Activated T-helper 17 cell treated with anti-CD3 and anti-CD28 coated beads, Interleukin-2, amount 50 U/mL, for 72 hours (primary cell): ENCODE measurements at places on chromosomes 7 and 10. TPM values are rescaled to one million over a fixed set of nuclear protein-coding genes. Genes with fewer than 3 reads are reported as not detected.

Gene CREB5
- not detected for total RNA-seq

Gene BMI1
- 61.4 TPM for total RNA-seq

DNA sequence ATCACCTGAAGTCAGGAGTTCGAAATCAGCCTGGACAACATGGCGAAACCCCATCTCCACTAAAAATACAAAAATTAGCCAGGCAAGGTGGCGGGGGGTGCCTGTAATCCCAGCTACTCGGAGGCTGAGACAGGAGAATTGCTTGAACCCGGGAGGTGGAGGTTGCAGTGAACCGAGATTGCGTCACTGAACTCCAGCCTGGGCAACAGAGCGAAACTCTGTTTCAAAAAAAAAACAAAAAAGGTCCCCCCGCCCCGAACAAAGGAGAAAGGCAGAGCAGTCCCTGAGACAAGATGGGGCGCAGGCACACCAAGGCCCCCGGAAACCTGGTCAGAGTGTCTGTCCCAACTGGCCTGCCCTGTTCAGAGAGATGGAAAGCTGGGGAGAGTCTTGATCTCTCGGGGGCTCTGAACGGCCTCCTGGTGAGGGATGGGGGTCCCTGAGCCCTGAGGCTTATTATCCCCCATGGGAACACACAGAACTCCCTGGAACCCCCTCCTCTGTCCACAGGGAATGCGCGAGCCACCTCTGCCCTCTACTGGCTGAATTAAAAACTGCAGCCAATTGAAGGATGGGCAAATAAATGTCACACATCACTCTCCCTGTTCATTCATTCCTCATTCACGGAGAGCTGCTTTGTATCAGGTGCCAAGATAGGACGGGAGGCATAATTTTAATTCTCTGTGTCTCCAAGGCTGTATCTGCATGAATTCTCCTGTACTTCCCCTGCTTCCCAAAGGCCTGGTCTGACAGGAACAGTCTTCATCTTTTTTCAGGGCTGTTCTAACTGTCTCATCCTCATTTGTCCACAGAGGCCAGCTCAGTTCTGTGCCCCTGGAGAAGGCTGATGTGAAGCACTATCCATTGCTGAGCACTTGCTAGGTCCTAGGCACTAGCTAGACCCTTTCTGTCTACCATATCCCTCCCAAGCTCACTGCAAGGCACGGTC lies 28.9 kb downstream of the MAT1A start:
- peak; percentile 32 for ATAC-seq

Gene CHST15
- total RNA-seq: 10.9 TPM

- no peak for ATAC-seq
Observed at GRCh38 chr10:103514244-103514643, 20.7 kb downstream of the NEURL1 start.

DNA sequence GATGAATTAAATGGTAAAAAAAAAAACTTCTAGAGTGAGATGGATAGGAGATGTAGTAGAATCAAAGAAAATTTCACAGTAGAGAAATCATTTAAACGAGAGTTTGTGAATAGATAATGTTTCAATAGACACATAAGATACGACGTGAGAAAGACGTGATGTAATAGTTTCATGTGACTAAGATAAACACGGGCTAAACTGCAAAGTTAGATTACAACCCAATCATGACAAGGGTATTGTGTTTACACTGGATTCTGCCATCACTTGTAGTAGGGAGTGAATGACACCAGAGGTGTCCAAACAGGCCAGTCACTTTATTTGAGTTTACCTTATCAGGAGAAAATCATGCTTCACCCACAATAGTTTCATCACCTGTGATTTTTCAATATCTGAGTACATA lies 21.6 kb downstream of the SEMA3D start:
- ATAC-seq: no peak

Gene ELOVL3
- 0.24 TPM for total RNA-seq

DNA sequence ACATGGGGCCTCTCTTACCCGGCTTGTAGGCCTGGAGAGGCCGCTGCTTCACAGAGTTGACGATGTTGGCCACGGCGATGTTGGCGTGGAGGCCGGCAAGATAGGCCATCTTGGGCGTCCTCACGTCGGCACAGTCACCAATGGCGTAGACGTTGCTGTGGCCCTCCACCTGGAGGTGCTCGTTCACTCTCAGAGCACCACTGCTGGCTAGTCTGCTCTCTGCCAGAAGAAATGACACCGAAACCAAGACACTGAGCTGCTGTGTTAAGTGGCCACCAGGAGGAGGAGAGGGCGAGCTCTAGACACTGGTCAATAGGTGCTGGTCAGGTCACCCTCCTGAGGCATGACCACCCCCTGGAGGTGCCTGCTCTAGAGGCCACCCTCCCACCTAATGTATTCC lies 17.7 kb downstream of the AIFM2 start:
- no peak for ATAC-seq

DNA sequence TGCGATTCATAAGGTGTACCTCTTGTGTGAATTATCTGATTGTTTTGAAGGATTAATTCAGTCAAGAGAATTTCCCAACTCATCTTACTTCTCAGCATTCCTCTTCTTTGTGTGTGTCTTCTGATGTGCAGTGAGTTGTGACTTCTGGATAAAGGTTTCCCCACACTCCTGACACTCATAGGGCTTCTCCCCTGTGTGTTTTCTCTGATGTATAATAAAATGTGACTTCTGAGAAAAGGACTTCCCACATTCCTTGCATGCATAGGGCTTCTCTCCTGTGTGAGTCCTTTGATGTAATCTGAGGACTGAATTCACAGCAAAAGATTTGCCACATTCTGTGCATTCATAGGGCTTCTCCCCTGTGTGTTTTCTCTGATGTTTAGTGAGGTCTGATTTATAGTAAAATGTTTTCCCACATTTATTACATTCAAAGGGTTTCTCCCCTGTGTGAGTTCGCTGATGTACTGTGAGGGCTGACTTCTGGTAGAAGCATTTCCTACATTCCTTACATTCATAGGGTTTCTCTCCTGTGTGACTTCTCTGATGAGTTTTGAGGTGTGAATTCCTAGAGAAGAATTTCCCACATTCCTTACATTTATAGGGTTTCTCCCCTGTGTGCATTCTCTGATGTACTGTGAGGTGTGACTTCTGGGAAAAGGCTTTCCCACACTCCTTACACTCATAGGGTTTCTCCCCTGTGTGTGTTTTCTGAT lies 24.2 kb downstream of the ZNF25 start:
- ATAC-seq: no peak

Gene NPC1L1
- 0.32 TPM for total RNA-seq

DNA sequence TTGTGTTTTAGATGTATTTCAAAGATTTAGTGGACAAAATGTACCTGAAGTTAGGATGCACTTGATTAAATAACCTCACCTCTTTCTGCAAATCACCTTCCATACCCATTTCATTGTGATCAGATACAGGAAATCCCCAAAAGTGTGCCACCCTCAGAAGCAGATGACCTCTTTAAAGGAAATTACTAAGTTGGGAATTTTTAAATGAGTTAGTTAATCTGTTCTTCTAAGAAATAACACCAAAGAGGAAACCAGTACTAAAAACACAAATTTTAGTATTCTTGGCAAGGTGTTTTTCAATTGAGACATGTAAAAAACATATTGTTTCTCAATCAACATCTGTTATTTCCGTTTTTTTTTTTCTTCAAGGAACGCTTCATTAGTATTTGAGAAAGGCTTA lies 4.6 kb upstream of the SEMA3A start:
- ATAC-seq: no peak
